Stimulated activated CD4-positive, alpha-beta T cell treated with anti-CD3 and anti-CD28 coated beads, TNF-alpha, amount 100 ng/mL, for 1 hour (primary cell): ENCODE measurements at places on chromosomes 11 and 22.

DNA sequence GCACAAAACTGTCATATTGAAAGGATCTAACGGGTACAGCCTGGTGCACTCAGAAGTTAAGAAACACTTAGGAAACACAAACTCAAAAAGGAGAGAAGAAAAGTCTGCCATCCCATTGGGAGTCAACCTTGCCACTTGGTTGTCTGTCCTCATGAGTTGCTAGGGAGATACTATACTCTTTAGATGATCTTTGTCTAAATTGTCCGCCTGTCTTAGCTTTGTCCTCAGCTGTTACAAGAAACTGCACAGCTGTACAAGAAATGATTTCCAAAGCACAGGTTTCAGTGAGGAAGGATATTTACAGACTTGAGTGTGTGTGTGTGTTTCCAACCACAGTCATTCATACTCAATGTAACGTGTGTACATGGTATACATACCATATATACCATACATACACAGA is 169.2 kb upstream of the CCDC90B start:
- DNase-seq = no peak

- DNase-seq = no peak
Measured at GRCh38 chr11:87484566-87484965, 446.8 kb downstream of the TMEM135 start.

DNA sequence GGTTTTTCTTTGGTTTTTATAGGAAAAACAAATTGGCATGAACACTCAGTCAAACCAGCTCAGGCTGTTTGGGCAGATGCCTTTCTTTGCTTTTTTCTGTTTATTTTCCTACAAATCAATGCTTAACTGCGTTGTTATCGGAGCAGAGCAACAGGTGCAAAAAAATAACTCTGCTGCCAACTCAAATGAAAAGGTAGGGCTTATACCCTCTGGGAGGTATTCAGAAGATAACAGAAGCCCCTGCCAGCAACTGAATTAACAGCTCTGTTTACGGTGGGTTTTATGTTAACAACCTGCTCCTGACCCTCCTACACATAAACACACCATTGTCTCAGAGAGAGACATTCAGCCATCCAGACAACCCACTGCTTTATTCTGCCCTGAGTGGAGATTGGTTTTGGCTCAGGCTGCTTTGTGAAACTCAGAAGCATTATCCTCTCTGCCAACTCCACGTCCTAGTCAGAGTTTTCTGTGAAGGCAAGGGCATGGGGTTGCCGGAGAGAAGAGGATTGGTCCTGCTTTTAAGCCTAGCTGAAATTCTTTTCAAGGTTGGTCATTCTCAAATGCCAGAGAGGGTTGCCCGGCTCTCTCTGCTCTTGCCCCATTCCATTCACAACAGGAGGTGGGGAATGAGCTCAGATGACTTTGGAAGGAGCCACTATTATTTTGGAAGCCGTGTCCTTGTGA is 11.4 kb downstream of the EHF start:
- no peak for DNase-seq

DNA sequence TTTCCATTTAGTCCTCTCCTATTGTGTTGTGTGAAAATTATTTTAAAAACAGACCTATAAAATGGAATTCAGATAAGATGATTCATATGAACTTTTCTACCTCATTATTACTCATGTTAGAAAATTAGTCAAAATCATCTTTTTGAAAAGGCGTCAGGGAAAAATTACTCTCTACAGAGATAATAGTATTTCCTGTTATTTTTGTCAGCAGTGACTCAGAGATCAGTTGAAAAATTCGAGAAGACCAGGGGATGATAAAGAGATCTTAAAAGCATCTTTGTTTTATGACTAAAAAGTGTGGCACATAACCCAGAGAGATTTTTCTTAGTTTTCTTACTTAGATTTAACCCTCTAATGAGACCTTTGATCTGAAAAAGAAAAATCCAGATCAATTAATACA is 157.9 kb upstream of the CARD18 start:
- DNase-seq = no peak
